ENCODE measurements at places on chromosomes 5 and 9.
A peak's percentile ranks its signal among the peaks of the same experiment; 100 is the strongest.

GRCh38 chr9:118209343-118209742, 505.1 kb downstream of the TLR4 start:
- no peak for DNase-seq

DNA sequence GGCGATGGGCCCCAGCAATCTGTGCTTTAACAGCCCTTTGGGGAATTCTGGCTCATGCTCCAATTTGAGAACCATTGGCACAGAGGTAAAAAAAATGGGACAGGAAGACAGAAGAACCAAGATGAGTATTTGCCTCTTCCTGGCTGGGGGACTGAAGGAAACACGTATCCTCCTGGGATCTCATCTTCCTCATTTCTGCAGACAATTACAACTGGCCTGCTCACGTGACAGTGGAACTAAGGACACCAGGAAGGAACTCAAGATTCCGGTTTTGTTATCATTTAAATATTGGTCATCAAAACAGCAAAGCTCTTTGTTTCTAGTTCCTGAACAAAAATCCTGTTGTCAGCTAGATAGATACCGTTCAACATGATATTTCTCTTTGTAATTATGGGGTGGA, 216.0 kb upstream of the DAP start:
- DNase-seq = peak; percentile 61

GRCh38 chr5:107565791-107566767, 104.7 kb downstream of the EFNA5 start:
- no peak for DNase-seq

DNA sequence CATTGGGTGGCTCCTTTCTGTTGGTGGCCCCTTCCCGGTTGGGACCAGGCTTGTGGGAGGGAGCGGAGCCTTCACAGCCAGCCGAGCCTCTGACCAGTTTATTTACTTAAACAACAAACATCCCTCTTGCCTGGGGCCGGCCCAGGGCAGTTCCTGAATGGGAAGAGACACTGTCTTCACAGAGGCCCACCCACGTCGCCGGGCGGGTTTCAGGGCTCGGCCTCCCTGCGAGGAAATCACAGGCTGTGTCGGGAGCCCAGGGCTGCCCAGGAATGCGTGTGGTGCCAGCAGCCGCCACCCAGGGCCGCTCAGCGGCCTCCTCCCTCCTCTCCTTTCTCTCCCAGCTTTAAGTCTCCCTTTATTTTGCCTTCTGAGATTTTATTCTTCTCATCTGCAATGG, 132.5 kb downstream of the HSD17B3 start:
- DNase-seq = no peak

DNA sequence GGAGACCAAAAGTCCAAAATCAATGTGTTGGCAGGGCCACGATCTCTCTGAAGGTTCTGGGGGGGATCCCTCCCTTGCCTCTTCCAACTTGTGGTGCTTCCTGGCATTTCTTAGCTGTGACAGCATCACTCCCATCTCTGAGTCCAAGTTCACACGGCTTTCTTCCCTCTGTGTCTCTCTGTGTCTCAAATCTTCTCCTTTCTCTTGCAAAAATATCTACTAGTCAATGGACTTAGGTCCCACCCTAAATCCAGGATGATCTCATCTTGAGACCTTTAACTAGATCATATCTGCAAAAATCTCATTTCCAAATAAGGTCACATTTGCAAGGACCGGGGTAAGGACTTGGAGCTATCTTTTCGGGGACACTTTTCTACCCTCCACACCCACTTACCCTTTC, 186.1 kb downstream of the HSD17B3 start:
- DNase-seq = no peak
